ENCODE measurements at places on chromosomes 3 and 15.

DNA sequence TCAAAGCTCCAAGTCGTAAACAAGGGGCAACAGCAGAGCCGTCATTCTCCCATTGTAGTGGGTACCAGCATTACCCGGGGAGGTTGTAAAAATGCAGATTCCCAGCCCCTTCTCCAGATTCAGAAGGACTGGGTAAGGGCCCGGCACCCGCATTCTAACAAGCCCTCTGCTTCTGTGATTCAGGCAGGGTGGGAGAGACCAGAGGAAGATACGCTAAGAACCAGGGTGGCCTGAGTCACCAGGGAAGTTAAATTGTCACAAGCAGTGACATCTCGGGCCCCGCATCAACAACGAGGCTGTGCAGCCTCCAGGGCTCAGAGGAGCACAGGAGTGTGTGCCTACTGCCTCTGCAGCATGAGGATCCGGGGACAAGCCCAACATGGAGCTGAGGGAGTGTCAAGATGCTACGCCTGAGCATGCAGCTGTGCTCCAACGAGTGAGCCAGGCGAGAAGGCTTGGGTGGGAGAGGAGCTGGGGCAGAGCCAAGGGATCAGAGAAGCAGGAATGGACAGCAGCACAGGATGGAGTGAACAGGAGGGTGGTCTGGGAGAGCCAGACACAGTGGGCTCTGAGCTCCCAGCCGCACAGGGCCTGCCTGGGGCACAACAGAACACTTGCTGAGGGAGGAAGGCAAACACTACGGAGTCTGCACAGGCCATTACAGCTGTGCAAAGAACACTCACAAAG, 68.5 kb downstream of the CPN2 start:
- no peak for DNase-seq

DNA sequence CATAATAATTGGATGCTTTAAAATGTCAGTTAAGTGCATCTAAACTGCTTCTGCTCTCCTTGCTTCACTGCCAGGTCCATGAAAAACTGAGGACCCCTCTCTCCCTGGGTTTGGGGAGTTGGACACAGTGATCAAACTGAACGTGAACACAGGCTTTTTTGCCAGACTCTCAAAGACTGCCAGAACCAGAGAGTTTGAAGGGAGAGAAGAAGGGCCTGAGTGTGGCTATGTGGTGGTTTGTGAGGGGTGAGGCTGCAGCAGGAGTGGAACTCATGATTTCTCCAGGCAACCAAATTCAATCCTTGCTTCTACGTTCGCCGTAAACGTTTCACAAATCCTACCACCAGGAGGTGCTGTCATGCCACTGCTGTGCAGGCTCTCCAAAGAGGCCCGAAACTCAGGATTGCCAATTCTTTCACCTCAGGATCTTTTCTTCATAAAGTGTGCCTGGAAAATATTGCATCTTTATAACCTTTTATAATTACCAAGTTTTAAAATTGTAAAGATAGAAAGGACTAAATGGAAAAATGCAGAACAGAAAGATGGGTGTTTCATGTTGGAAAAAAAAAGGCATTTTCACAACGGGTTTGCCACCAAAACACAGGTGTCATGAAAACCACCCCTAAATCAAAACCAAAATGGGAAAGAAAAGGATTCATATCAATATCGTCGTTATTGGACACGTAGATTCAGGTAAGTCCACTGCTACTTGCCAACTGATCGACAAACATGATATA, 19.7 kb downstream of the TM4SF4 start:
- DNase-seq: no peak

- no peak for DNase-seq
Measured at GRCh38 chr15:25892126-25892525, 29.0 kb upstream of the ATP10A start.

- no peak for DNase-seq
Measured at GRCh38 chr3:193962986-193963685, 172.8 kb upstream of the HES1 start.

Measured in activated T-helper 9 cell treated with anti-CD3 and anti-CD28 coated beads, Interleukin-2, amount 50 U/mL, for 16 hours (primary cell).